ENCODE measurements at places on chromosomes 6 and 20. TPM values are rescaled to one million over a fixed set of nuclear protein-coding genes. Genes with fewer than 3 reads are reported as not detected.

ANKEF1 gene
- 0.97 TPM for total RNA-seq

DNA sequence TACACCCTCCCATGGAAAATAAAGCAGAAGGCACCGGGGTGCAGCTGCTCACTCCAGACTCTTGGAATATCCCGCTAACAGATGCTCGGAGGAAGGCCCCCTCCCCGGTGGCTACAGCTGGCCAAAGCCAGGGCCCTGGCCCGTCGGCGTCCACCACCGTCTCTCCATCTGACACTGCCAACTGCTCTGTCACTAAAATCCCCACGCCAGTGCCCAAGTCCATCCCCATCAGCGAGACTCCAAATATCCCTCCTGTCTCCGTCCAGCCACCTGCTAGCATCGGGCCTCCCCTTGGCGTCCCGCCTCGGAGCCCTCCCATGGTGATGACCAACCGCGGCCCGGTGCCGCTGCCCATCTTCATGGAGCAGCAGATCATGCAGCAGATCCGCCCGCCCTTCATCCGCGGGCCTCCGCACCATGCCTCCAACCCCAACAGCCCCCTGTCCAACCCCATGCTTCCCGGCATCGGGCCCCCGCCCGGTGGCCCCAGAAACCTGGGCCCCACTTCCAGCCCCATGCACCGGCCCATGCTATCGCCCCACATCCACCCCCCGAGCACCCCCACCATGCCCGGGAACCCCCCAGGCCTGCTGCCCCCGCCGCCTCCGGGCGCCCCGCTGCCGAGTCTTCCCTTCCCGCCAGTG is 143.9 kb downstream of the SOBP start:
- no peak for DNase-seq

CLPSL2 gene
- total RNA-seq = not detected

GRCh38 chr6:121951918-121952379 is 447.5 kb upstream of the HSF2 start:
- peak; percentile 65 for DNase-seq

DNA sequence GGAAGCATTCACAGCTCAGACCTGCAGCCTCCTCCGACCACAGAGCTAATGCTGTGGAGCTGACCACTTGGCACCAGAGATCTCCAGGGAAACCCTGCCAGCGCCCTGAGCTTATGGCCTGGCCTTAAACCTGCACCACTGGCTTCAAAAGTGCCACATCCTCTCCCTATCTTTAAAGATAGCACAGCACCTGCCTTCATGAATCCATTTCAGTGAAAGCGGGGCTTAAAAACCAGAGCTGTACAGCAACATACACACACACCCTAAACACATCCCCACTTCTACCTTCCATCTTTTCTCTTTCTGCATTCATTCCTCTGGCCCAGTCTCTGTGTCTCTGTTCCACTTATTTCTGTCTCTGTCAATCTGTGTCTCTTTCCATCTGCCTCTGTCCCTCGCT is 59.8 kb upstream of the CCDC167 start:
- no peak for DNase-seq

GRCh38 chr6:84623956-84624680 is 140.3 kb downstream of the TBX18 start:
- DNase-seq = peak; percentile 60

DNA sequence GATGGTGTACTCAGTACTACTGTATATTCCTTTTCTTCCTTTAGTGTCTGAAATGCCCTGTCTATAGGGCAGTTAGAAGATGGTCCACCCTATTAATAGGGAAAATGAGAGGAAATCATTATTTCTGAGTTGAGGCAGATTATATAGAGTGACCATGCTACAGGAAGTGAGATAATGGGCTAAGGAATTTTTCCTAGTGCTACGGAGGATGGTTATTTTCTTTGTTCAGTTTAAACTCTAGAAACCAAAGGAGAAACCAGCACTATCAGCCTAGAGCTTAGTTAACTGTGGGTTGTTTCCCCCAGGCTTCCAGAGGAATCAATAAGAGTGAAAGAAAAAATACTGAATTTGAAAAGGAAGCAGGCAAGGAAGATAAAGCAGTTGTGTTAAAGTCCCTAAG is 474 bp downstream of the TSBP1 start:
- no peak for DNase-seq

DNA sequence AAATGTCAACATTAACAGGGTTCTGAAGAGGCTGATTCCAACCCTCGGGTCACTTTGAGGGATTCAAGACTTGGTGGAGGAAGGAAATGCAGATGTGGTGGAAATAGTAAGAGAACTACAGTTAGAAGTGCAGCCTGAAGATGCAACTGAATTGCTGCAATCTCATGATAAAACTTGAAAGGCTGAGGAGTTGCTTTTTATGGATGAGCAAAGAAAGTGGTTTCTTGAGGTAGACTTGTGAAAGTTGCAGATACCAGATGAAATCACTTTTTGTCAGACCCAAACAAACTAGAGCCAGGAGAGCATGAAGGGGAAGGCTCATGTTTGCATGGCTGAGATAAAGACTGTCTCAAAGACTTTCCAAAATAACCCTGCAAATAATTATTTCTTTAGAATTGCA is 16.2 kb downstream of the ANKRD6 start:
- no peak for DNase-seq

GRCh38 chr6:117613920-117614560 is 11.7 kb upstream of the GOPC start:
- no peak for DNase-seq

DNA sequence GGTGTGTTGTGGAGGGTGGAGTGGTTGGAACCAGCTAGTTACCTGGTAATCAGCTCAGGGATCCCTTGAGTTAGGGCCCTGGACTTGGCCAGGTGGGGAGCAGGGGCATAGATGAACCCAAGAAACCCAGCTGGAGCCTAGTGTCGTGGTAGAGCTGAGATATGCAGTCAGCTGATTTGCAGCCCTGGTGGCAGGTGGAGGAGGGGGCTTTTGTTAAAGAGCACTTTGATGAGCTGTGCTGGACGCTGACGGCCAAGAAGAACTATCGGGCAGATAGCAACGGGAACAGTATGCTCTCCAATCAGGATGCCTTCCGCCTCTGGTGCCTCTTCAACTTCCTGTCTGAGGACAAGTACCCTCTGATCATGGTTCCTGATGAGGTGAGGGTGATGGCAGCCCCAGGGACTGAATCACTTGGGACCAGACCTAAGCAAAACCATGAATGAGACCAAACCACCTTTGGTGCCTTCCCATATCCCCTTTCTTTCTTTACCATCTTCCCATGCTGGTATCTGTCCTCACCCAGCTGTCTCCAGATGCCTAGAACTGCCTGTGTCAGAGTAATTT is 12.7 kb downstream of the DEF6 start:
- no peak for DNase-seq

- no peak for DNase-seq
Observed at GRCh38 chr6:25085756-25086155, 150.0 kb upstream of the RIPOR2 start.

DNA sequence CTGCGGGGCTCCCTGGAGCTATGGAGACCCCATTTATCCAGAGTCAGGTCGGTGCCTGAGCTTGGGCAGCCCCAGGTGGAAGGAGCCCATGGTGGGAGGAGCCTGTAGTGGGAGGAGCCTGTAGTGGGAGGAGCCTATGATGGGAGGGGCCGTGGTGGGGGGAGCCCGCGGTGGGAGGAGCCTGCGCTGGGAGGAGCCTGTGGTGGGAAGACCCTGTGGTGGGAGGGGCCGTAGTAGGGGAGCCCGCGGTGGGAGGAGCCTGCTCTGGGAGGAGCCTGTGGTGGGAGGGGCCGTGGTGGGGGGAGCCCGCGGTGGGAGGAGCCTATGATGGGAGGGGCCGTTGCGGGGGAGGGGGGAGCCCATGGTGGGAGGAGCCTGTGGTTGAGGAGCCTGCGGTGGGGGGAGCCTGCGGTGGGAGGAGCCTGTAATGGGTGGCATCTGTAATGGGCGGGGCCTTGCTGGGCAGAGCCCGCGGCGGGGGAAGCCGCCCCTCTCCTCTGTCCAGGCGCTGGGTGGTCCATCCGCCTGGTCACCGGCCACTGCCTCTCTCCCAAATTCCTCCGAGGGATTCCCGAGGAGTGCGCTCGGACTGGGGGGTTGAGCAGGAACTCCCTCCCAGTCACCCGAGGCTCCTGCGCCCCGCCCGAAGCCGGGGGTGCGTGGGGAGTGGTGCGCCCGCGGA is 567 bp upstream of the FNDC11 start:
- peak; percentile 92 for DNase-seq

DNA sequence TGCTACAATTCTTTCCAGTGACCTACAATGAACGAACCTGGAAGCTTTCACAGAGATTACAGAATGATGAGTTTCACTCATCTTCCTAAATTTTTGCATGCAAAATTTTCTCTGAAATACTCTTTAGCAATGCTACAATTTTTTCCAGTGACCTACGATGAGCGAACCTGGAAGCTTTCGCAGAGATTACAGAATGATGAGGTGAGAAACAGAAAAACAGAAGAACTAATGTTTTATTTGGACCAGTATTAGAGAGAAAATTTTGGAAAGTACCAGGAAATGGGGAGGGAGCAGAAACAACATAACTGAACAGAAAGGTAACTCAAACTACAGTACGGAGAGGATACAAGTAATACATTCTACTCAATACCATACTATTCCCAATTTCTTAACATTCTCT is 75.0 kb downstream of the IBTK start:
- DNase-seq = no peak

GRCh38 chr6:137489046-137490005 is 4.9 kb downstream of the OLIG3 start:
- no peak for DNase-seq

- DNase-seq = no peak
Observed at GRCh38 chr6:132551214-132551613, 1.3 kb upstream of the TAAR8 start.

- DNase-seq = peak; percentile 90
Observed at GRCh38 chr20:47785854-47786764, 828 bp upstream of the SULF2 start.

ZMYND8 gene
- 20.3 TPM for total RNA-seq

OR5V1 gene
- not detected for total RNA-seq

DNA sequence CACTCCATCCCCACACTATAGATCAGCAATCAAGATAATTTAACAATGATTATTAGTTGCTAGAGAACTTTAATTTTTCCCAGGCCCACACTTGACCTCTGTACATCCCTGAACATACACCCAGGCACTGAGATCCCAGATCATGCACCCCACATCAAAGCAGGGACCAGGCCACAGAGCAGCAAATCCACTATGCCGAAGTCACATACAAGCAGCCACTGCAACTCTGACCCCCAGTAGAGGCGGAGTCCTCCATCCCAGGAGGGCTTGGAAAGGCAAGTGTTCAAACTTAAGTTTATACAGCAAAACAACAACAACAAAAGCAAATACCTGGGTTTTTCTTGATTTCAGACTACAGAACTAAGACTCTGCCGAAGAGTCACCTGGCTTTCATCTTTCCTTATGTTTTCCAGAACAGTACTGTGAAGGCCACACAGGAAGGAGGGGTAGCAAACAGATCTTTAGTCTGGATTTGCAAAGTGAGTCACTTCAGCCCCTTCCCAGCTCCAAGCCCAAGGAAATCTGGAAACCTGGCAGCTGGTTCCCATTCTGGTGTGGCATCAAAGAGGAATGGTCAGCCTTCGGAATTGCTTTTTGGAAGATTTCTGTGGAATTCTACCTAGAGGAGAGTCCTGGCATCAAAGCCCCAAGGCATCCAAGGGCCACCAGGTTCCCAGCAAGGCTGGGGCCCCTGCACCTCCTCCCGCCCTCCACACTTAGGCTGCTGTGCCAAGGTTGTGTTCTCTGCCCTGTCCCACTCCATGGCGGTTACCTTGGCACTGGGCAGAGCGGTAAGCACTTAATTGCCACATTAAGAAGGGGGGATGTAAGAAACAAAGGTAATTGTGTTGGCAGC is 7.3 kb downstream of the JAG1 start:
- DNase-seq = no peak

- DNase-seq = no peak
Observed at GRCh38 chr6:21438237-21438985, 155.1 kb upstream of the SOX4 start.

SMIM28 gene
- total RNA-seq = not detected

- no peak for DNase-seq
Observed at GRCh38 chr6:166541366-166541765, 45.1 kb downstream of the RAMACL start.

Data from fibroblast of villous mesenchyme (primary cell).